ENCODE measurements at places on chromosomes 5 and 9. TPM values are rescaled to one million over a fixed set of nuclear protein-coding genes. Genes with fewer than 3 reads are reported as not detected.
A peak's percentile ranks its signal among the peaks of the same experiment; 100 is the strongest.

ACOT12 gene
- not detected for total RNA-seq

ANKRD18B gene
- total RNA-seq = not detected

C9orf153 gene
- 0.28 TPM for total RNA-seq

PCDHGB6 gene
- total RNA-seq = 2.1 TPM

SLCO6A1 gene
- not detected for total RNA-seq

- DNase-seq = no peak
Measured at GRCh38 chr5:33679791-33680190, 212.0 kb downstream of the ADAMTS12 start.

GRCh38 chr5:131281133-131281867, 17.4 kb downstream of the CDC42SE2 start:
- DNase-seq = peak; percentile 86

GRCh38 chr5:10828241-10828640, 67.2 kb upstream of the DAP start:
- DNase-seq = no peak

- no peak for DNase-seq
Measured at GRCh38 chr5:124718380-124718789, 28.1 kb downstream of the ZNF608 start.

DNA sequence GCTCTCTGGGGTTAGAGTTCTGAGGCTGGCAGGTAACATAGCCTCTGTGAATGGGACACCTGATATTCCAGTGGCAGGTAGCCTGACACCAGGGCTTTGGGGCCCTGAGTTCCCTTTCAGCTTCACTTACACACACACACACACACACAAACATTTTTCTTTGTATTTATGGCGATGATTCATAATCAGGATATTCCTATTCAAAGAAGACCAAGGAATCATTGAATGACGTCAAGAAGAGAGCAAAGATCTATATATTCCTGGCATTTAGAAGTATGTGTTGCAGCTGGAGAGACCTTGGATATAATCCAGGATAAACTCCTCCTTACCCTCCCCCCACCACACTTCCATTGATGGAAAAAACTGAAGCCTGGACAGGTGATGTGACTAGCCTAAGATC, 7.9 kb upstream of the ENTREP1 start:
- DNase-seq = no peak

- no peak for DNase-seq
Measured at GRCh38 chr5:87195104-87195591, 72.5 kb upstream of the RASA1 start.

- no peak for DNase-seq
Measured at GRCh38 chr9:129761293-129761900, 8.6 kb upstream of the PTGES start.

GRCh38 chr9:128637656-128638055, 19.0 kb downstream of the DYNC2I2 start:
- DNase-seq = no peak

GRCh38 chr5:62284946-62285891, 20.8 kb upstream of the KIF2A start:
- no peak for DNase-seq

DNA sequence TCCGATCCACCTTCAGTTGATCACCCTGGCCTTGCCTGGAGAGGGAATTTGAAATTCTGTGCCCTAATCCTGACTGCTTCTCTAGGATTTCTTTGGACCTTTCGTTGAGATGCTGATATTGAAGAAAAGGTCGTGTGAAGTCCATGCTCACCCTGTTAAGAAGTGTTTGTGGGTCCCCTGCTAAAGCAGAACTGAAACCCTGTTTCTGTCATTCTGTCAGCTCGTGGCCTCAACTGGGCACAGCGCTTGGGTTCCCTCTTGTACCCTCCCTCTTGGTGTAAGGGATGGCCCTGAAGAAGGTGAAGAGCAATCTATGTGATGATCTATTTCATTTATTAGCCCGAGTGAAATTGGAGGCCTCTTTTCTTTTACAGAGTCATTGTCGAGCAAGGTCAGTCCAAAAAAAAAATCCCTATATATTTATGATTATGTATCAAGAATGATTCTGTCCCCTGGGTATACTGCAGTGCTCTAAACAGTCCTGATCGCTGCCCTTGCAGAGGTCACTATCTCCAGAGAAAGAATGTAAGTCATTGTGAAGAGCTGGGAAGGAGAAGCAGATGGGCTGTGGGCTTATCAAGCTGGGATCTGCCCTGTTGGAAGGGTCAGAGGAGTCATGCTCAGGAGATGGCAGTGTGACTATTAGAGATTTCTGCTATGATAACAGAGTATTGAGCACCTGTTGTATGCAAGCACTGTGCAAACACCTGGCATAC, 56.1 kb downstream of the WWC1 start:
- DNase-seq = no peak

- no peak for DNase-seq
Measured at GRCh38 chr5:179916523-179916922, 8.8 kb upstream of the TBC1D9B start.

- DNase-seq = no peak
Measured at GRCh38 chr9:133109931-133110650, 10.9 kb downstream of the RALGDS start.

- no peak for DNase-seq
Measured at GRCh38 chr5:63803165-63803564, 159.1 kb downstream of the HTR1A start.

DNA sequence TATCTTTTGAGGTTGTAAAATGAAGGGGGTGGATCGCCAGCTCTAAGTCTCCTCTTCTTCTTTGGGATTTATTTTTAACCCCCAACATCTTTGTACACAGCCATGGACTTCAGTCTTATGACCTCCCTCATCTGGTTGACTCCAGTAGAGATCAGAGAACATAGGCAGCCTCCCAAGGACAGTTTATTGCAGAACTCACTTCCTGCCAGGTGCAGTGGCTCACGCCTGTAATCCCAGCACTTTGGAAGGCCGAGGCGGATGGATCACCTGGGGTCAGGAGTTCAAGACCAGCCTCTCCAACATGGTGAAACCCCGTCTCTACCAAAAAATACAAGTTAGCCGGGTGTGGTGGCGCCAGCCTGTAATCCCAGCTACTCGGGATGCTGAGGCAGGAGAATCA, 2.8 kb upstream of the BHMT start:
- DNase-seq = no peak

DNA sequence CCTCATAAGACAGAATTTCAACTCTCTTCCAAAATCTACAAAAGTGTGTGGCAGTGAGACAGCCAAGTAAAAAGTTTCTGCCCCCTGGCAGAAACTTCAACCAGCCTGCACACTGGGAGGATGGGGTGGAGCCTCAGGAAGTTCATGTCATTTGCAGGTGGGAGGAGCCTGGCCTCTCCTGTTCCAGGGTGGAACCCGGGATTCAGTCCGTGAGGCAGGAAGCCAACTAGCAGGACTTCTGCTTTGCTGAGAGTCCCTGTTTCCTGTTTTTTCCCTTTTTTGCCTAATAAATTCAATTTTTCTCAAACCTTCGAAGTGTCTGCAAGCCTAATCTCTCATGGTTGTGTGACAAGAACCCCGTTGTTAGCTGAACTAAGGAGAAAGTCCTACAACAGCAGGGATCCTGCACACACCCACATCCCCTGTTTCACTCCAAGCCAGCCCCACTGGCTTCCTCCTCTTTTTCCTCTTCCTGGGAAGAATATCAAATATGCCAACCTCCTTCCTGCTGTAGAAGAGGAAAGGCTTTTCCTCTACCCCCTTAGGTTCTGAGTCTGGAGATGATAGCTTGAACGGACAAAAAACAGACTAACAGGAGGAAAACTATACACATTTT, 69.3 kb downstream of the ALDH7A1 start:
- DNase-seq = no peak

GRCh38 chr5:37771731-37772130, 68.1 kb downstream of the GDNF start:
- DNase-seq = no peak

- DNase-seq = no peak
Measured at GRCh38 chr9:131279863-131280570, 3.7 kb upstream of the FAM78A start.

DNA sequence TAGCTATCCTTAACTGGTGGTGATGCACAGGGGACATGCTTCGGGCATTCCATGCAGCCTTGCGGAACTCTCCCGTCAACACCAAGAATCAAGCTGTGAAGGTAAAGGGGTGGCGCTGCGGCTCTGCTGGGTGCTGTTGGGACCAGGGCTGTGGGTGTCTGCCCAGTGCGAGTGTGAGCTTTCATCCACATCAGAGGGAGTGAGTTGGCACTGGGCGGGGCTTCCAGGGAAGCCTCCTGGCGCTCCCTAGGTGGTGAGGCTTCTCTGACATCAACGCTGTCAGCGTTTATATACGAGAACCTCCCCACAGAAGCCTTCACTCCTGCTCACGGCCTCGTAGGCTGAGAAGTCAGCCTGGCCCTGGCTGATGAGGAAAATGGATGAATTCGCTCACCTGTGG, 11.7 kb downstream of the ARPC5L start:
- DNase-seq = peak; percentile 48

DNA sequence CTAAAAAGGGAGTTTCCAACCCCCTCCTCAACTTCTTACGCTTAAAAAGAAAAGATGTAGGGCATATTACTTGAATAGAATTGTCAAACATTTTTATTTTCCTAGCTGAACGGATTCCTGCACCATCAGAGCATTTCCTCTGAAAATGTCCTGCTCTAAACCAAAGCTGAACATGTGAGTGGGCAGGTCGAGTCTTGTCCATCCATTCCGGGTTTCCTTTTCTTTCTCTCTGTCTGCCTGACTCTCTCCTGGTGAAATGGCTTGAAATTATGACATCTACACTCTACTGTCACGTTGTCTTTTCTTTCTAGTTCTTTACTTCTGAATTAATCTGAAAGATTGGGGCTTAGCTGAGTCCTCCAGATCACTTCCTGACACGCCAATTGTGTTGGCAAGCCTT, 39.2 kb upstream of the PTPN3 start:
- no peak for DNase-seq
